ENCODE measurements at places on chromosomes 5 and 9.

GRCh38 chr5:129904102-129904666, at the start of gene CHSY3:
TSS of gene CHSY3 (plus strand) at chr5:129904465.
- DNase-seq: peak; percentile 1

DNA sequence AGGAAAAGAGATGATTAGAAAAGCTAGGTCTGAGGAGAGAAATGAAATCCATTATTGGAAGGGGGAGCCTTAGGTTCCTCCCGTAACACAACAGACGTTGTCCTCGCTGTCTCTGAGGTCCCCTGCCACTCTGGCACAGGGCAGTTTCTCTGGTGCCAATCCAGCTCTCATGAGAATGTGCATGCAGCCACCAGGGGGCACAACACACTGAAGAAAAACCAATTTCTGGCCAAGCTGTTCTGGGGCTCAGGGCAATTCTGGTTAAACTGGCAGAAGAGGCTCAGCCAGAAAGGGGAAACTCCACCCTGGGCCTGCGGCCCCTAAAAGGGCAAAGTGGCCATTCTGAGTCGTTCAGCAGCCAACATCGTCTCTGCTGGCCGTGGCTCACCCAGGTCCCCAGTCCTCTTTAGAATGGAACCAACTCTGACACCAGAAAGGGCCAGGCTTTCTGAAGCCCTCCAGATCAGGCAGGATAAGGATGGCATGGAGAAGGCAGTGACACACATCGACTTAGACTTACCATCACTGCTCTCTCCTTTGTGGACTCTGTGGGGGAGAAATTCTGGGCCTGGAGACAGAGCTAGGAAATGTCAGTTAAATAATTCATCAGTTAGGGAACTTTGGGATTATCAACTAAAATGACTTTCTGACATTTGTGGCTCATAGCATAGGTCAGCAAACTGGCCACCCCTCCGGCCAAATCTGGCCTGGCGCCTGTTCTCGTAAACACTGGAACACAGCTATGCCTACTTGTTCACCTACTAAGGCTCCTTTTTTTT, 58.5 kb upstream of the GOLPH3 start:
- DNase-seq: peak; percentile 82

DNA sequence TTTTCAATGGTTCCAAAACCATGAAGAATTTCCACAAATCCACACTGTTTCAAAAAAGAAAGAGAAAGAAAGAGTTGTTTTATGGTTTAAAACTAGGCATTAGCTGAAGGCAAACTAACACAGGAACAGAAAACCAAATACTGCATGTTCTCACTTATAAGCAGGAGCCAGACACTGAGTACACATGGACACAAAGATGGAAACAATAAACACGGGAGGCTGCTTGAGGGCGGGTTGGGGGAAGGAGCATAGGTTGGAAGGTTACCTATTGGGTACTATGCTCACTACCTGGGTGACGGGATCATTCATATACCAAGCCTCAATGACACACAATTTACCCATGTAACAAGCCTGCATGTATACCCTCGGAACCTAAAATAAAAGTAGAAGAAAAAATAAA, 45.0 kb downstream of the SEMA6A start:
- no peak for DNase-seq

DNA sequence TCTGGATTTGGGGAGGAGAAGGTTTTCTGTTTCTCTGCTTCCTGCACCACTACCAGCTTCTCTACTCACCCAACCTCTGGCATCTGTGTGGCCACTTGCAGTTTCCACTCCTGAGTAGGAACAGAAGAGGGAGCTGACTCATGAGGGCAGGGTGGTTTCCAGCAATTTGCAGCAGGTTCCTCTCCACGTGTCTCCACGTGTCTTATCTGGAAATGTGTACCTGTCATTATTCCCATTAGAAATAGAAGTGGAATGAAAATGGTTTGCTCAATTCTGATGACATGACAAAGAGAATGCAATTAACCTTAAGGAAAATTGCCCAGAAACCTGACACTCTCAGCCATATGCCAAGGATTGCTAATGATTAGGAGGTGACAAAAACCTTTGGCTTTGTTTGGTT, 33.0 kb downstream of the EGFLAM start:
- DNase-seq: no peak

GRCh38 chr5:42492974-42493373, 69.7 kb downstream of the GHR start:
- DNase-seq: no peak

DNA sequence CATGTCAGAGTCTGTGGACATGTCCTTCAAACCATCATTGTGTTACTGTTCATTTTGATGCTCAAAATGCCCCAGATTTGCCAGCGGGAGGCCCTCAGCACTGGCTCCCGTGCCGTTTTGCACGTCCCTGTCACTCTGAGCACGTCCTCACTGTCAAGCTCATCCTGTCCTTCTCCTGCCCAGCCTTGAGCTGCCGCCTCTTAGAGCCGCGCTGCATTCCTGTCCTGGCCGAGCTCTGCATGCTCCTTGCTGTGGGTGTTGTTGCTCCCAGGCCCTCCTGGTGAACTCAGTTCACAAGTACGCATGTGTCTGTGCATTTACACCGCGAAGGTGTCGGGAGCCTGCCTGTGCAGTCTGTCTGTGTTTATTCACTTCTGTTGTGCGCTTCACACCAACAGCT, 62.2 kb downstream of the WNK2 start:
- DNase-seq: no peak

DNA sequence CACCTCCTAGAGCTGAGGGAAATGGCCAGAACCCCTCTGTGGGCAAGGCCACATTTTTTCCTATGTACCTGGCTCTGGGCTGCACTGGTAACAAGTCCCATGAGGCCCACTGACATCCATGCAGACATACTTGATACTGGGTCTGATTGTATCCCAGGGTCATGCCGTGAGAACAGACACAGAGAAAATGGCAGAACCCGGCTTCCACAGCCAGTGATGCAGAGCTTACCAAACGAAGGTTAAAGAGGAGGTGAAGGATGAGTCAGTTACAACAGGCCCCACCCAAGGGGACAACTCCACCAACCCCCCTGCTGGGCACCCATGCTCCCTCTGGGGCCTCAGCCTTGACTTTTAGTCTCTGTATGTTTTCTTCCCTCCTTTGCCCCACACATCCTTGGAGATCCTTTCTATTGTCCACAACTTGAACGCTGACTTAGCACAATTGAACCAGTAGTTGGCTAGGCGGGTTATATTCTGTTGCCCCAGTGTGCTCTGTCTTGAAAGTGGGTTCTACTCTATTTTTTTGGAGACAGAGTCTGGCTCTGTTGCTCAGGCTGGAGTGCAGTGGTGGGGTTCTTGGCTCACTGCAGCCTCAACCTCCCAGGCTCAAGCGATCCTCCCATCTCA, 93.5 kb downstream of the DAP start:
- DNase-seq: no peak

- DNase-seq: no peak
These were observed 24.9 kb downstream of the LPCAT1 start for GRCh38 chr5:1498623-1499416.

DNA sequence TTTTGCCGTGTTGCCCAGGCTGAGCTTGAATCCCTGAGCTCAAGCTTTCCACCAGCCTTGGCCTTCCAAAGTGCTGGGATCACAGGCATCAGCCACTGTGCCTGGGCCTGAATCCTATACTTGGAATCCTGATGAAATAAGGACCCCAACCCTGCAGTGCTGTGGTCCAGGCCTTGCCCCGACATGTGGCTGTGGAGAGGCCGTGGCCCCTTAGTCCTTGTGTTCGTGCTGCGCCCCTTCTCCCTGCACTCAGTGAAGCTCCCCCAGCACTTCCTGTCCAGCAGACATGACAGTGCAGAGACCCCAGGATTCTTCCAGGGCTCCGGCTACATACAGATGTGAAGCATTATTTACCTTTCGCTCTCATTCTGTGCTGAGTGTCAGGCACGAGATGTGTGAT, 52.9 kb downstream of the EHMT1 start:
- no peak for DNase-seq

- peak; percentile 11 for DNase-seq
These were observed 44.7 kb upstream of the DMAC1 start for GRCh38 chr9:7844242-7844641.

DNA sequence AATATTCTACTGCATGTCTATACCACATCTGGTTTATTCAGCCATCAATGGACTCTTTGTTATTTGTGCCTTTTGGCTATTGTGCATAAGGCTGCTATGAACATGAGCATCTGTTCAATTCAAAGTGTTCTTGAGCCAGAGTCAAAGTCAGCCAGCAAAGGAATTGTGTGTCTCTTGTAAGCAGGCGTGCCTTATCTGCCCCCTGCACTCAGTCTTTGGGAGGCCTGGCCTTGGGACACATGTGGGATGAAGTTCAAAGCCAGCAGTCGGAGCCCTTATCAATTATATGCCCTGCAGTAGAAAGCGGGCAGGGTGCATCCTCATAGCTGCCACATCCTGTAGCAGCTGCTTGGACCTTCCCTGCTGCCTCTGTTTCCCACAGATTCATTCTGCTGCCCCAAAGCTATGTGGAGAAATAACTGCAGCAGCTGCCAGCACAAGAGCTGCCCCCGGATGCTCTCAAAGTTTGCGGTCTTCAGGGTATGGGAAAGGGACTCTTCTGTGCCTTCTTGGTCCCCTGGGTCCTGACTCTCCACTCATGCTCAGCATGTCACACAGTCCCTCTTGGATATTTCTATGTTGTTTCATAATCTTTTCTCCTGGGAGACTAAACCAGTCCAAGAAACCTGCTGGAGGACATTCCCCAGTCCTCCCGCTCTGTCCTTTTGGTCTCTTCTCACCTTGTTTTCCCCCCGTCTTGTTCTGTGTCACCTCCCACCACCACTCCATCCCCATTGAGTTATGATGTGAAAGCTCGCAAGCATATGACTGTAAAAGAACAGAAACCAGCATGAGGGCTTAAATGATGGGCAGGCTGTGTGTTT, 35.9 kb downstream of the STOM start:
- no peak for DNase-seq

GRCh38 chr5:83955916-83956315, 235.3 kb upstream of the HAPLN1 start:
- DNase-seq: no peak

DNA sequence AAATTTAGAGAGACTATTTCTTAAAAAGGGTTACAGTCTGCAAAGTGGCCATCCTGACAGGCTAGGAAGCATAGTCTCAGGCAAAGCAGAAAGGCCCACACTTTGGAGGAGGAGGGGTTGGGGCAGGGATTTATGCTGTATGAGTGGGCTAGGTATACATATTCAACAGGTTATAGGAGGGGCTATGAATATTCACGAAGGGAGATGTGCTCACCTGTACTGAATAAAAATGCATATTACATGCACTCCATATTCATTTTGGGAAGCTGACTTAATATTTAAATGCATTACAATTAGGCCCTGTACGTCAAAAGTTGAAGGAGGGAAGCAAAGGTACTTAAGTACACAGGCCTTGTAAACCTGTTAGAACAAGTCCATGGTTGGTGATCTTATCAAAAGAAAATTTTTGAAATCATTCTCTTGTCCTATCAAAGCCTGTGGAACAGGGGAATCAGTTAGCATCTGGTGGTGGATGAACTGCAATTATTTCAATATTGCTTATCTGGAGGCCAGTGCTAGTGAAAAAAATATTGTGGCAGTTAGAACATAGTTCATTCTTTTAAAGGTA, 1.6 kb downstream of the CENPP start:
- DNase-seq: no peak

GRCh38 chr9:126558051-126558665, 55.6 kb upstream of the LMX1B start:
- DNase-seq: peak; percentile 60

DNA sequence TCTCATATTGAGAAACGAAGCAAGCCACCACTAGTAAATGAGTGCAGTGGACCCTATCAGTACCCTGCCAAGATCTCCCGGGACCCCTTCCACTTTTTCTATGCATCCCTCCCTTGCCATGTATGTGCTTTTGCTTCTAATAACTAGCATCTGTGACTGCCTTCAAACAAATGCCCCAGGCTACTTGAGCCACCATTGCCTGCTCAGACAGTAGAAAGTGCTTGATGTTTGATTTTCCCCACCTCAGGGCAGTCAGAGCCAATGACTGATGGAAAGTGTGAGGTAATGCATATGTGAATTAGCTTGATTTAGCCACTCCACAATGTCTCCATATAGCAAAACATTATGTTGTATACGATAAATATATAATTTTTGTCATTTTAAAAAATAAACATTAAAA, 797.3 kb upstream of the ACO1 start:
- no peak for DNase-seq

DNA sequence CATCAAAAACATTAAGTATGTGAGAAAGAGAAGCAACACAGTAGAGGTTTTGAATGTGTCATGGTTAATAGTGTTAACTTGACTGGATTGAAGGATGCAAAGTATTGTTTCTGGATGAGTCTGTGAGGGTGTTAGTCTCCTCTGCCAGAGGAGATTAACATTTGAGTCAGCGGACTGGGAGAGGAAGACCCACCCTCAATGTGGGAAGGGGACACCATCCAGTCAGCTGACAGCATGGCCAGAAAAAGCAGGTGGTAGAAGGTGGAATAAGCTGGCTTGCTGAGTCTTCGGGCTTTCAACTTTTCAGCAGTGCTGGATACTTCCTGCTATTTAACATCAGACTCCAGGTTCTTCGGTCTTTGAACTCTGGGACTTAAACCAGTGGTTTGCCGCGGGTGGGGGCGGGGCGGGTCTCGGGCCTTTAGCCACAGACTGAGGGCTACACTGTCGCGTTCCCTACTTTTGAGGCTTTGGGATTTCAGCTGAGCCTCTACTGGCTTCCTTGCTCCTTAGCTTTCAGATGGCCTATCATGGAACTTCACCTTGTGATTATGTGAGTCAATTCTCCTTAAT, 309.9 kb upstream of the ST8SIA4 start:
- no peak for DNase-seq
